ENCODE measurements at places on chromosomes 13 and 19.

- DNase-seq: peak; percentile 80
Measured at GRCh38 chr13:102394158-102395053, 7.4 kb downstream of the FGF14 start.

- no peak for DNase-seq
Measured at GRCh38 chr13:32548837-32549236, 10.2 kb upstream of the N4BP2L2 start.

DNA sequence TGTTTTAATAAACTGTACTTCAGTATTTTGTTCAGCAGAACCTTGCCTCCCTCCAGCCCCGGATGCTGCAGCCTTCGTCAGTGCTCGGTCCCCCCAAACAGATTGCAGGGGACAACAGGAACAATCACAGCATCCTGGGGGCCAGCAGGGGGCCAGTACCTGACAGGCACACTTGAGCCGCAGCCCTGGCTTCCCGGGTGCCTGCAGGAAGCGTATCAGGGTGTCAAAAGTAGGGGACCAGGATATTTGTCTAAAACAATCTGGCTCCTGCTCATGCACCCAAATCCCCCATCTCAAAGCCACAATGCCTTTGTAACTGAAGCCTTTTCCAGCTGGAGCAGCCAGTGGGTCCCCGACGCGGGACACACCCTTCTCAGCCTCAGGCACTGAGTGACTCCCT lies 167.5 kb upstream of the TSHZ3 start:
- DNase-seq: no peak

- no peak for DNase-seq
Measured at GRCh38 chr13:35208587-35208986, 266.5 kb downstream of the NBEA start.

- DNase-seq: no peak
Measured at GRCh38 chr13:105463011-105463501, 1072.4 kb downstream of the EFNB2 start.
